ENCODE measurements at places on chromosomes 11 and 22. TPM values are rescaled to one million over a fixed set of nuclear protein-coding genes. Genes with fewer than 3 reads are reported as not detected.

- no peak for DNase-seq
- H3K4me3 ChIP-seq, result no peak overlapping the region
- H3K27ac ChIP-seq, result no peak overlapping the region
- no peaks in the 10 kb centered on the region for H3K36me3 ChIP-seq
These were observed 5.2 kb upstream of the PES1 start for GRCh38 chr22:30596886-30597285.

GRCh38 chr11:70505761-70506657, 107.7 kb downstream of the CTTN start:
- H3K36me3 ChIP-seq, result no peaks in the 10 kb centered on the region
- H3K4me1 ChIP-seq, result no peaks in the 10 kb centered on the region
- no peaks in the 10 kb centered on the region for H3K27me3 ChIP-seq
- H3K27ac ChIP-seq, result no peak overlapping the region

The CRYBB3 gene
- 0.74 TPM for total RNA-seq

The FGF19 gene
- not detected for total RNA-seq

The MB gene
- 0.86 TPM for total RNA-seq

DNA sequence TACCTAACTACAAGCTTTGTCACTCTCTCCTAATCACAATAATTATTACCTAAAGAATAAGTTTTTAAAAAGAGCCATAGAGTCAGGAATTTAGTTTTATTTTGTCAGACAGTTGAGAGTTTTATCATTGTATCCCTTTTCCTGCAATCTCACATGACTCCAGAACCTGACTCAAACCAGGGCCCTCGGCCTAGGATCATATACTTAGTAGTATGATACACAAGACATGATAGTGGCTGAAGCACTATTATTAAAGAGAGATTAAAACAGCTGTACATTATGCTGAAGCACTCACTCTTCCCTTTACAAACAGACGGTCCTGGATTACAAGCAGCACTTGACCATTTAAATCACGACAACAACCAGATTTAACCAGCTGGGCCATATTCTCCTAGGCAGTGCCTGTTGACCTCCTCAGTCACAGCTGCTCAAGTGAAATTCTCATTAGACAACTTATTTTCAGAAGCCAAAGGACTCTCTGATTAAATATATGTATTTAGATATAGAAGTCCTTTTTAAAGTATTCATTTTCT, 44.0 kb downstream of the SOX6 start:
- H3K4me1 ChIP-seq, result no peaks in the 10 kb centered on the region
- H3K27me3 ChIP-seq, result no peaks in the 10 kb centered on the region
- no peak for DNase-seq
- H3K27ac ChIP-seq, result no peak overlapping the region
- no peaks in the 10 kb centered on the region for H3K36me3 ChIP-seq
- H3K4me3 ChIP-seq, result no peak overlapping the region
